Colonic mucosa (tissue), 4 donors: ENCODE measurements at places on chromosomes 2 and 18. TPM values are rescaled to one million over a fixed set of nuclear protein-coding genes. Genes with fewer than 3 reads are reported as not detected.

DNA sequence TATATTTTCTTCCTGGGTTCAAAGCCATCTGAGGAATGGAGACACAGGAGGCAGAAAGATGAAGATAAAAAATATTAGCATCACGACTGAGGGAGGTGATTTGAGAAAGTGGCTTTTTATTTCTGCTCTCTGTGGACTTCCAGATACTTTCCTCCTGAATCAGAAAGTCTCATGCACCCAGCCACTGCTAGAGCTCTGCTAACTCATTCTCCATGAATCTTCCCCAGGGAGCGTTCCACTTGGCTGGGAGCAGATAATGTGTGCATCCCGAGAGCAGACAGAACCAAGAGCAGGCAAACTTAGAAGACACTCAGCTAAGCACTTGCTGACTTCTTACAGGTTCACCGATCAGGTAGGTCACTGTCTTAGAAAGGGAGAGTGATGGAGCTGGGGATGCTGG lies 264.1 kb upstream of the THUMPD2 start:
- H3K36me3 ChIP-seq: no peaks in the 10 kb centered on the region
- H3K27ac ChIP-seq: no peak overlapping the region
- H3K4me1 ChIP-seq: no peaks in the 10 kb centered on the region
- no peaks in the 10 kb centered on the region for H3K27me3 ChIP-seq
- no peak overlapping the region for H3K4me3 ChIP-seq

The NTSR2 gene
- total RNA-seq: not detected

- no peak overlapping the region for H3K4me3 ChIP-seq
- H3K27ac ChIP-seq: no peak overlapping the region
- H3K27me3 ChIP-seq: no peaks in the 10 kb centered on the region
- H3K36me3 ChIP-seq: no peaks in the 10 kb centered on the region
- no peak for DNase-seq
Observed at GRCh38 chr18:65852273-65852672, 101.5 kb downstream of the CDH7 start.

The ZNF512 gene
- total RNA-seq: 13.8 TPM

DNA sequence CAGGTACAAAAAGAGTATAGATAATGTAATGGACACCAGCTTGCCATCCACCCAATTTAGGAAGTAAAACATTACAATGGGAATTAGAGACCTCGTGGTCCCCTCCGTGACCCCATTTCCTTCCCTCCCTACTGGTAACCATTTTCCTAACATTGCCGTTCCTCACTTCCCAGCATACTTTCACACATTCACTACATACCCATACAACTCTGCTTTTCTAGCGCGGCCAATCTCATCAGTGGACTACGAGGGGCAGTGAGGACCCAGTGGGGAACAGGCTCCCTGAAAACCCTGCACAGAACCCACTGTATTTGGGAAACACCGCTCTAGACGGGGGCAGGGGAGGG lies 1.1 kb downstream of the ENOSF1 start:
- H3K27me3 ChIP-seq: no peaks in the 10 kb centered on the region
- peak overlapping the region; percentile 54 for H3K4me3 ChIP-seq
- no peaks in the 10 kb centered on the region for H3K4me1 ChIP-seq
- no peak for DNase-seq
- H3K36me3 ChIP-seq: no peaks in the 10 kb centered on the region

The CYS1 gene
- 0.52 TPM for total RNA-seq

GRCh38 chr2:223383315-223383714 lies 218.8 kb downstream of the SCG2 start:
- DNase-seq: no peak
- no peak overlapping the region for H3K27ac ChIP-seq
- no peaks in the 10 kb centered on the region for H3K4me1 ChIP-seq
- H3K27me3 ChIP-seq: no peaks in the 10 kb centered on the region
- no peaks in the 10 kb centered on the region for H3K36me3 ChIP-seq

The SELENOI gene
- 41.5 TPM for total RNA-seq

The NDUFV2 gene
- total RNA-seq: 203 TPM

The SLC9A2 gene
- 58.4 TPM for total RNA-seq

- no peak for DNase-seq
- no peaks in the 10 kb centered on the region for H3K4me1 ChIP-seq
- H3K36me3 ChIP-seq: no peaks in the 10 kb centered on the region
- H3K27ac ChIP-seq: no peak overlapping the region
- no peak overlapping the region for H3K4me3 ChIP-seq
Observed at GRCh38 chr2:237230355-237230754, 144.7 kb downstream of the COPS8 start.

- H3K36me3 ChIP-seq: no peaks in the 10 kb centered on the region
- H3K4me1 ChIP-seq: no peaks in the 10 kb centered on the region
- no peak overlapping the region for H3K27ac ChIP-seq
- H3K27me3 ChIP-seq: no peaks in the 10 kb centered on the region
Observed at GRCh38 chr2:237980087-237980486, 13.3 kb downstream of the UBE2F start.

The PSMG2 gene
- 87.3 TPM for total RNA-seq

- no peaks in the 10 kb centered on the region for H3K4me1 ChIP-seq
- no peak overlapping the region for H3K27ac ChIP-seq
- H3K36me3 ChIP-seq: no peaks in the 10 kb centered on the region
- no peak for DNase-seq
- no peaks in the 10 kb centered on the region for H3K27me3 ChIP-seq
- no peak overlapping the region for H3K4me3 ChIP-seq
Observed at GRCh38 chr18:8065284-8065683, 498.2 kb downstream of the PTPRM start.

DNA sequence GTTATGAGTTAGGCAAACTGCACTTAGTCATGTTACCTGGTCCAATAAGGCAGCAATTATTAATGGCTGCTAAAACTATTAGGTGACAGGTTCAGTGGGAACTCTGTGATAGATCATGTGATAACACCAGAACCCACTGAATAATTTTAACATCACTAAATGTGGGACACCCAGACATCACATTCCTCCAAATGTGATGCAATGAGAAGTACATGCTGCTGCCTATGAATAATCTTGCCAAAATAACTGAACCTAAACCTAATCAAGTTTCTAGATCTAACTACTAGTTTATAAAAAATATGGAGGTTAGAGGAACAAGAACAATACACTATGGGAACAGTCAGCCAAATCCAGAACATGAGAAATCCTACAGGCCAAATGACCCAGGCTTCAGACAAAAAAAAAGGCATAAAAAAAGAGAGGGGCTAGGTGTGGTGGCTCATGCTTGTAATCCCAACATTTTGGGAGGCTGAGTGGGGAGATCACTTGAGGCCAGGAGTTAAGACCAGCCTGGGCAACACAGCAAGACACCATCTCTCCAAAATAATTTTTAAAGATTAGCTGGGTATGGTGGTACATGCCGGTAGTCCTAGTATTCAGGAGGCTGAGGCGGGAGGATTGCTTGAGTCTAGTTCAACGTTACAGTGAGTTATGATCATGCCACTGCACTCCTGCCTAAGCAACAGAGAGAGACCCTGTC lies 7.0 kb upstream of the ACTR2 start:
- H3K36me3 ChIP-seq: no peaks in the 10 kb centered on the region
- H3K27ac ChIP-seq: no peak overlapping the region
- no peak overlapping the region for H3K4me3 ChIP-seq
- DNase-seq: no peak

DNA sequence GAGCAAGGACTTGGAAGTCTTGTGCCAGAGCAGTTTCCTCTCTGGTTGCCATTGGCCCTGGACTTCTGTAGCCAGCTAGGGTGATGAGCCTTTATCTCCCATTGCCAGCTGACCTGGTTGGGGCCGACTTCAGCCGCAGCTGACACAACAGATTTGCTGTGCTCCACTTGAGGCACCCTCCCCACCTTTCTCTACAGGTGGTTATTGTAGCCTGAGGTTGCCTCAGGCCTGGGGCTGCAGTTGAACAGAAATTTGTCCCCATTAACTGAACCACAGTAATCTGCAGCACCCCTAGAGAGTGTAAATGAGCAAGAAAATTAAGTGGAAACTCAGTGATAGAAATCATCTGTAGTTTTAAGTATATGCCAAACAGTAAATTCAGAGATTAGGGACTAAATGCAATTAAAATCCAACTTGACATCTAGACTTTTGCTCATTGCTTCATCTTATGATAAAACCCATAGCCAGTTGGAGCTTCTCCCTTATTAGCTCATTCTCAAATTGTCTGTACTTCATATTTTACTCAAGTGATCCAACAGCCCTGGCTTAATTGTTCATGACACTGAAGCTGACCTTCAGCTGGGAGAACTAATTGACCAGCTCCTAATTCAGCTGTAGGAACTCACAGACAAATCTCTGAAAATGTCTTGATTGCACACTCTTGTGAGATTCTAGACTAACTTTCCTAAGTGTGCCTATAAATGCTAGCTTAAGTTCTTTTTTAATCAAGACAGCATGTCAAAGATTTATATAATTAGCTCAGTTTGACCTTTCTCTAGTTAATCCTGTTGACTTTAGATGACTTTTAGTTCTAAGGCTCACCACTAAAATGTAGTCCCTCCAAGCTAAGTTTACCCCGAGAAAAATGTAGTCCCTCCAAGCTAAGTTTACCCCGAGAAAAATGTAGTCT lies 48.9 kb downstream of the COPS8 start:
- H3K27ac ChIP-seq: no peak overlapping the region
- no peak for DNase-seq
- no peaks in the 10 kb centered on the region for H3K36me3 ChIP-seq
- H3K4me1 ChIP-seq: no peaks in the 10 kb centered on the region
- no peak overlapping the region for H3K4me3 ChIP-seq

The AKAIN1 gene
- total RNA-seq: not detected

The SYT4 gene
- 1.2 TPM for total RNA-seq

The PSMD1 gene
- 74.1 TPM for total RNA-seq

DNA sequence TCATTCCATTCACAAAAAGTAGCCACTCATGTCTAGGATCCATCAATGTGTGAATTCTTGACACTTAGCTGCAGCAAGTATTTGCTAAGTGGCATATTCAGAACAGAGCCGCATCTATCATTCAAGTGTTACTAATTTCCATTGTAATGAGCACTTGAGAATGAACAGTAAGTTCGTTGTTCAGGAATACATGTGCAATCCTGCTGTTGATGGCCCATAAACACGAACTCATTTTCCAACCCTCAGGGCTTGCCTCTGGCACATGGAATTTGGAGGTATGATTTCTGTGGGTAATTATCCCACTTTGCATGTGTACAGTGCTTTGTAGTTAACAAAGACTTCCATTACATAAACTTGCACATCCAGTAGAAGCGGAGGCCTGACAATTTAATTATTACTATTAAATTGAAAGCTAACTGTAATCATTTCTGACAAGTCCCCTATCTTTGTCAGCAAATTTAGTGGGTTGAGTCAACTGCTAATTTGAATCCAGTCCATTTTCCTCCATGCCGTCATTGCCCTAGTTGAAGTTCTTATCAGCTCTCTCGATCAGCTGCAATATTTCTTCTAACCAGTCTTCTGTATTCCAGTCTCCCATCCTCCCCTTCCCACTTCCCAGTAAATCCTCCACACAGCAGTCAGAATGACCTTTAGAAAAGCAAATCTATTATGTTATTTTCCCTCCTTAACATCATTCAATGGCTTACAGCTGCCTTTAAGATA lies 116.0 kb upstream of the AQP4 start:
- H3K4me1 ChIP-seq: no peaks in the 10 kb centered on the region
- no peak overlapping the region for H3K27ac ChIP-seq
- H3K36me3 ChIP-seq: no peaks in the 10 kb centered on the region
- H3K4me3 ChIP-seq: no peak overlapping the region
- DNase-seq: no peak

DNA sequence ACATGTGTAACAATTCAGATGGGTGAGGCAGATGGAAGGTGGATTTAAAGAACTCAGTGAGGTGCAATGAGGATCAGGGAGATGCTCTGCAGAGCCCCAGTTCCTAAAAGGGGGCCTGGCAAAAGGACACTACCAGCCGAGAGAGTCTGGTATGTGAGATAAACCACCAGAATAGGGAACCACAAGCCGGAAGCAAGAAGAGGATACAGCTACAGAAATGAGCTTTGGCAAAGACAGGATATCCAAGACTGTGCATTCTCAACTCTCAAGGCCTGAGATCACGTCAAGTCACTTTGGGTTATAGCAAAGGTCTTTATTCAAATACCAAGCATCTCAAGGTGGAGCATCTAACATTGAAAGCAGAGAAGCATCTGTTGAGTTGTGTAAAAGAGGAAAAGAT lies 293.5 kb downstream of the ARHGAP15 start:
- no peaks in the 10 kb centered on the region for H3K36me3 ChIP-seq
- H3K4me1 ChIP-seq: no peaks in the 10 kb centered on the region
- no peak overlapping the region for H3K27ac ChIP-seq
- no peak for DNase-seq
- no peaks in the 10 kb centered on the region for H3K27me3 ChIP-seq

The LOXHD1 gene
- total RNA-seq: not detected

- no peaks in the 10 kb centered on the region for H3K36me3 ChIP-seq
- H3K4me1 ChIP-seq: peaks cover 2% of the 10 kb centered on the region
- DNase-seq: no peak
Observed at GRCh38 chr2:37343537-37344434, 644 bp upstream of the QPCT start.

DNA sequence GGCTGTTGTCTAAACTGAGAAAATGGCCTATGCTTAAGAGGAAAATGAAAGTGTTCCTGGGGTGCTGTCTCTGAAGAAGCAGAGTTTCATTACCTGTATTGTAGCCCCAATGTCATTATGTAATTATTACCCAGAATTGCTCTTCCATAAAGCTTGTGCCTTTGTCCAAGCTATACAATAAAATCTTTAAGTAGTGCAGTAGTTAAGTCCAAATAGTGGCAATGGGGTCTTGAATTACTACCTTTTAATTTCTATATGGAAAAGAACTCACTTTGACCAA lies 13.8 kb upstream of the ALLC start:
- H3K36me3 ChIP-seq: no peaks in the 10 kb centered on the region
- no peak overlapping the region for H3K4me3 ChIP-seq
- no peak for DNase-seq
- H3K27ac ChIP-seq: no peak overlapping the region
- no peaks in the 10 kb centered on the region for H3K4me1 ChIP-seq
- H3K27me3 ChIP-seq: no peaks in the 10 kb centered on the region

GRCh38 chr2:2519381-2519780 lies 188.3 kb upstream of the MYT1L start:
- no peaks in the 10 kb centered on the region for H3K36me3 ChIP-seq
- H3K4me3 ChIP-seq: no peak overlapping the region
- H3K27ac ChIP-seq: no peak overlapping the region
- no peak for DNase-seq

DNA sequence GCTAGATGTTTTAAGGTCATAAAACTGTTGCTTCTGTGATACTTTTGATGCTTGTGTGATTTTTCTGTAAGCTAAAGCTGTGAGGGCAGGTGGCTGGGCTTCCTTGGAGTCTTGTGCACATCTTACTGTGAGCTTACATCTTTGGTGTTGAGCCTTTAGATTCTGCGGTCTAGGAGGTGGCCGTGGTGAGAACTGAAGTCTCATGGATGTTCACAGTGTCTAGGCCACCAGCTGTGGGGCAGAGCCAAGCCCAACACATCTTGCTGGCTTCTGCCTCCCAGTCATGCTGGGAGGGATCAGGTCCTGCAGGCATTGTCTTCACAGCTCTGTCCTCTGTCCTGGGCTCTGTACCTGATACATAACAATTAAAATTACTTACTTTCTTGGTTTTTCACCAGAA lies 219.7 kb upstream of the HS6ST1 start:
- H3K27ac ChIP-seq: no peak overlapping the region
- H3K27me3 ChIP-seq: no peaks in the 10 kb centered on the region
- no peaks in the 10 kb centered on the region for H3K4me1 ChIP-seq
- no peak overlapping the region for H3K4me3 ChIP-seq
- H3K36me3 ChIP-seq: no peaks in the 10 kb centered on the region
